Stromal cell of bone marrow (primary cell): ENCODE measurements at places on chromosomes 2 and 18.

DNA sequence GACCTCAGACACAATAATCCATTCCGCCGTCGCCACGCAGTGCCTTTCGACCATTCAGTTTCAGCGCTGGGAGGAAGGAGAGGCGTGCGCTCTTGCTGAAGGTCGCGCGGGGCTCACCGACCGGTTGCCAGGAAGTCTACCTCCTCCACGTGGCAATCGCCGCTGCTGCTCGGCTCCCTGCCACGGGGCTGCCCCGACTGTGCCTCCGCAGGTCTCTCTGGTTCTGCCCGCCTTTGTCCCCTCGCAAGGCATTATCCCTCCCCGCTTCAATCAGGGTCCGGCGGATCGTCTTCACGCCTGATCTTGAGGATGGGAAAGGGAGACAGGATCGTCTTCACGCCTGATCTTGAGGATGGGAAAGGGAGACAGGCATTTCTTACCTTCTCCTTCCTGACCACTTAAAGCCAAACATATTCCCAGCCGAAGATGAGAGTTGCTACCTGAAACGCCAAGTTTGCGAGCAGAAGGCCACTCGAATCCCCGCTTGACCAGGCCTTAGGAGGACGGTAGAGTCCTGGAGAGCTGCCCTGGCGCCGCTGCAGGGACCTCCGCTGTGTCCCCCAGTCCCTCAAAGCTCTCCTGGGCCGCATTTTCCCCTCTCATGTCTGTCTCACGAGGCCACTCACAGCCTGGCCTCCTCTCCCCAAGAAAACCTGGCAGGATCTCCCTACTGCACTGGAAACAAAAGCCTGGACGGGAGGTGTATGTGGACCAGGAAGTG, 4.3 kb upstream of the GPR45 start:
- DNase-seq = no peak

GRCh38 chr18:24930971-24931370, 421.0 kb downstream of the ZNF521 start:
- no peak for DNase-seq

GRCh38 chr2:207938415-207938814, 86.9 kb downstream of the PLEKHM3 start:
- no peak for DNase-seq

- no peak for DNase-seq
These were observed 46.9 kb downstream of the TMEM17 start for GRCh38 chr2:62459106-62459505.

DNA sequence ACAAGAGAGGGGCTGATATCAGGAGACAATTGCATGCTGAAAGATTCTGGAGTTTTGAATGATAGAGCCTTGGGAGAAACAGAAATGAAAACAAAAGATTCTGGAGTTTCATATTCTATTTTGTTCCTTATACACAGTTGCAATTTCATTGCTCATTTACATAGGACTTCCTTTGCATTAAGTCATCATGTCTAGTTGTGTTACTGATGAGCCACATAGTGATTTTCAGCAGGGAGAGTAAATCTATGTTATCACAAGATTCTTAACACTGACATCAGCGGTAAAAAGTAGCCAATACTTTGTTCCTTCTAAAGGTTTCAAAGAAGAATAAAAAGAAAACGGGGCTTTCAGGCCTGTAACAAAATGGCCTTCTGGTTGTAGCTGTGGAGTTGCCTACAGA, 7.1 kb downstream of the ADAM17 start:
- no peak for DNase-seq

GRCh38 chr2:24551016-24551415, 60.0 kb downstream of the NCOA1 start:
- DNase-seq = no peak

DNA sequence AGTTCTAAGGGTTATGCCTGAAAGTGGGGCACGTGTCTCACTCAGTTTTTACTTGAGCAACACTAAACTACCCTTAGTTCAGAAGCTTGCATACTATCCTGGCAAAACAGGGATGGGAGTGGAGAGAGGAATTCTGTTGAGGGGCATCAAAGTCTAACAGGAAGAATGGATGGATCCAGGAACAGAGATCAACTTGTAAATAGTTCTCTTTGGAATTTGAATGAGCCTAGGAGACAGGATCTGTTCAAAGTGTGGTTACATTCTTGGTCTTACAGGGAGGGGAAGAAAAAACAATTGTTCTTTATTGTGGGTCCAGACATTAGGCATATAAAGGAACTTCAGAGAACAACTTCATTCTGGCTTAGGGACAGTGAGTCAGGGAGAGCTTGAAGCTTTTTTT, 560.2 kb downstream of the CNTNAP5 start:
- DNase-seq = no peak

GRCh38 chr2:76821731-76822130, 700.4 kb downstream of the LRRTM4 start:
- DNase-seq = no peak

DNA sequence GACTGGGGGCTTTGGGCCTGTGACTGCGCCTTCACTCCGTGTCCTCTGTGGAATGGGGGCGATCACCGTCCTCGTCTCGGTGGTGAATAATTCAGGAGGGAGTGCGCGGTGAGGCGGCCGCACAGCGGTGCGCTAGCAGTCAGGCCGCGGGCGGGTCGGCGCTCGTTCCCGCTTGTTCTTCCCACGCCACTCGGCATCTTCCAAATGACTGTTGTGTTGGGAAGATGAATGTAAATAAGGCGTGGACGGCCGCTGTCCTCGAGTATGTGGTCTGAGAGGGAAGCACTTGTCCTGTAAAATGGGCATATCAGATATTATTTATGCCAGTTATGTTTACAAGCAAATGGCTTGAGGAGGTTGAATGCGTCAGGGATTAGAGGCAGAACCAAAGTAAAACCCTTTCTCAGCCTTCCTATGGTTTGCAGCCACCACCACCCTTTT, 608 bp upstream of the VPS4B start:
- no peak for DNase-seq

DNA sequence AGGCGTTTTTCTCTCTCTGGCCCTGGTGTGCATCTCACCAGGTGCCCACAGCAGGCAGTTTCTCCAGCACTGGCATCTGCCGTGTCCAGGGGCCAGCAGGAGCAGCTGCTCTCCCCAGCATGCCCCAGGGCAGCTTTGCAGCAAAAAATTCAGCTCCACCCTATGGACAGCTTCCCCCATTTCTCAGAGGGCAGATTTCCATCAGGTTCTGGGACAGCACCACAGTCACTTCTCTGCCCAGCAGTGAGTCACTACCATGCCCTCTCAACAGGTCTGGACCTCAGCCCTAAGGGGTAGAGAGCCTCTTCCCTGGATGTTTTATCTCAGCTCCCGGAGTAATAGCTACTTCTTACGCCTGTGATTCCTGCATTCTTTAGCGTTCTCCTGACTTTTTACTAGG, 170.2 kb upstream of the RAB12 start:
- DNase-seq = no peak

- DNase-seq = no peak
These were observed 18.2 kb upstream of the SOX11 start for GRCh38 chr2:5674026-5674340.

- DNase-seq = no peak
These were observed 13.1 kb downstream of the FBLN7 start for GRCh38 chr2:112151271-112151670.

GRCh38 chr2:216632952-216633615, at the start of gene IGFBP2:
Gene IGFBP2 (plus strand): TSS chr2:216633420. CDS start chr2:216633524, 104 bp downstream.
- no peak for DNase-seq

- peak; percentile 92 for DNase-seq
These were observed 59.2 kb downstream of the DOCK10 start for GRCh38 chr2:224982910-224983711.

DNA sequence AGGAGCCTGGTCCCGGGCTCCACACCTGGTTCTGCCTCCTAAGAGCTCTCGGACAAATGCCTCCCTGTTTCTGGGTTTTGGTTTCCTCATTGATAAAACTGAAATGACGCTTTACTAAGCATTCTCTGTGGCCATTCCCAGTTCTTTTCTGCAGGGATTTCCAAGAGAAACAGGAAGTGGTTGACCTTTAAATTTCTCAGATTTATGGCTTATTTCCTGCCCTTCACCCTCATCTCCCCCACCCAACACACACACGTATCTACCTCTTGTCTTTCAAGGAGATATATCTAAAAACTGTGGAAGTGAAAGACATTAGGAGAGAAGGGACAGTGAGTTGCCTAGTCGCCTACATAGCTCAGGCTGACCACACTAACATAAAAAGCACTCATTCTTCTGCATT, 53.0 kb downstream of the PIEZO2 start:
- DNase-seq = no peak

DNA sequence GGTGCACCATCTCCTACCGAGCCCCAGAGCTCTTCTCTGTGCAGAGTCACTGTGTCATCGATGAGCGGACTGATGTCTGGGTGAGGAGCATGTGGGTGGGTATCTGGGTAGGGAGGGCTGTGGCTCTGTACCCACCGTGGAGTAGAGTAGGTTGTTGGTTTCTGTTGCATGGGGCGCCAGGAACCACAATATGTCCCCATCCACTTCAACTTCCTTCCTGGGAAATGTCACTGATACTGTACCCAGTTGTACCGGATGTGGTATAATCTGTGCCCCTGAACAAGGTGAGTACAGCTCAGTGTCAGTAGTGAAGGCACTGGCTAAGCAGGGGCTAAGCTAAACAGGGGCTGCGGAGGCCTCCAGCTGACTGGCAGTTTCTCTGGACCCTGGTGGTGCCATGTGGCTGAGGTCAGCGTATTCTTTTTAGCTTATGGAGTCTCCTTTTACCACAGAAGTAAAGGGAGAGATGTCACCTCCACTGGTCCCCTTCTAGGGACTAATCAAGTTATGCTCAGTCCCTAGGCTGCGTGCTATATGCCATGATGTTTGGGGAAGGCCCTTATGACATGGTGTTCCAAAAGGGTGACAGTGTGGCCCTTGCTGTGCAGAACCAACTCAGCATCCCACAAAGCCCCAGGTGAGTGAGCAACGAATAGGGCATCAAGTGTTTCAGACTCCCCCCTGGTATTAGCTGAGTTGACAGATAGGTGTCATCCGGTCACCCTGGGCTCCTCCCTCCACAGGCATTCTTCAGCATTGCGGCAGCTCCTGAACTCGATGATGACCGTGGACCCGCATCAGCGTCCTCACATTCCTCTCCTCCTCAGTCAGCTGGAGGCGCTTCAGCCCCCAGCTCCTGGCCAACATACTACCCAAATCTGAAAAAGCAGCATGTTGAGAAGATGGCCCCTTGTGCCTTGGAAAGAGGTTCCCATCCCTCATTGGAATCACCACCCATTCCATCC, 2.7 kb downstream of the STK16 start:
- DNase-seq = no peak

DNA sequence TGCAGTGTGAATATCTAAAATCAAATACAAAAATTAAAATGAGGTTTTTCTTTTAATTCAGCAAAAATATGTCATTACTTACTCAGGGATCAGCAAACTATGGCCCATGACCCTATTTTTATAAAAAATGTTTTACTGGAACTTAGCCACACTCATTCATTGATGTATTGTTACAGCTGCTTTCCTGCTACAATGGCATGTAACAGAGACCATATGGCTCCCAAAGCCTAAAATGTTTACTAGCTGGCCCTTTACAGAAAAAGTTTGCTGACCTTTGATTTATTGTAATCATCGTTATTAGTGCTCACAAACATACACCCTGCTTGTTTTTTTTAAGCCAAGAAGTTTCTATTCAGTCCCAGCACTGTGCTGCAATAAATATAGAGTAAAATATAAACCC, 120.3 kb downstream of the PLA2R1 start:
- DNase-seq = no peak

GRCh38 chr2:21372654-21373053, 248.9 kb downstream of the TDRD15 start:
- DNase-seq = no peak

DNA sequence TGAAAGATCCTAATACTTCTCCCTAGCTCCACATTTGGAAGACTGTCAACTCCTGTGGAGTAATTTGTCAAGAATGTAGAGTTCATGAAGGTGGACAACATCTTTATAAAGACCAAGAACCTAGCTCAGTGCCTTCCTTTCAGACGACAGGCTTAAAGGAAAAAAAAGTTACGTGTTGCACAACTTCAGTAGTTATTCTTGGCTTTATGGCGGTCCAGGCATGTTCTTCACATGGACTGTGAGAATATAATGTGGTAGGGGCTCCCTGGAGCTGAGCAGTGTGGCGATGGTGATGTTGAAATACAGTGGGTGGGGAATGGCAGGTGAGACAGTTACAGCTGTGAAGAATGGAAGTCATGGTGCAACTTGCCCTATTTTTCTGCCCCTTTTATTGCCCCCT, 3.9 kb downstream of the TAF1B start:
- DNase-seq = no peak

DNA sequence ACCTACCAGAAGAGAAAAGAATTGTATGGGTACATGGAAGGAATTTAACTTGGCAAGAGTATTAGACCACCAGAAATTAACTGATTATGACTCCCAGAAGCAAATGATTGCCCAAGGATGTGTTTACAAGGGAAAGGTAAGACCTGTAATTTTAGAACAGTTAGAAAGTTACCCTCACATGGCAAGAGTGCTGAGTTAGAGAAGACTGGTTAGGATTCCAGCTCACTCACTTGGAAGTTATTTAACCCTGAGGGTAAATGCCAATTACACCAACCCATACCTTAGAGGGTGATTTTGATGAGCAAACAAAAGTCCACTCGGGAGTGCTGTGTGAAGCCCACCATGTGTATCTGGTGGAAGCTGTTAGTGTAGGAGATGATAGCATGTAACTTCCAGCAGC, 170.2 kb downstream of the TPGS2 start:
- DNase-seq = no peak

GRCh38 chr2:182057002-182057401, 71.3 kb downstream of the PPP1R1C start:
- no peak for DNase-seq

DNA sequence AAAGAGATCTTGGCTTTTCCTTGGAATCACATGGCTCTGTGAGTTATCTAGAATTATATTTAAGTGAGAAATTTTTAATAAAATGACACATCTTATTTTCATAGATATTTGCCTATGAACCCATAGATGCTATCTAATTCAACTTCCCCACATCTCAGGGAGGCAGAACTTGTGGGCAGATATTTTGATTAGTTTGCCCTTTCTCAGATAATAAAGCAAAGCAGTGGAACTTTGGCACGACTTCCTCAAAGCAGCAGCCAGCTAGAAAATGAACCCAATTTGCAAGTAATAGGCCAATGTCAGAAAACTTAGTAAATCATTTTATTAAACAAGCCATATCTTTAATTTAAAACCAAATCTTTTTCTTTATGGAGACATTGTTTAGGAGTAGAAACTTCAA, 32.7 kb downstream of the RAB27B start:
- DNase-seq = no peak

- DNase-seq = no peak
These were observed 72.0 kb downstream of the KCNF1 start for GRCh38 chr2:10983711-10984110.
